ENCODE measurements at places on chromosomes 1 and 21.

DNA sequence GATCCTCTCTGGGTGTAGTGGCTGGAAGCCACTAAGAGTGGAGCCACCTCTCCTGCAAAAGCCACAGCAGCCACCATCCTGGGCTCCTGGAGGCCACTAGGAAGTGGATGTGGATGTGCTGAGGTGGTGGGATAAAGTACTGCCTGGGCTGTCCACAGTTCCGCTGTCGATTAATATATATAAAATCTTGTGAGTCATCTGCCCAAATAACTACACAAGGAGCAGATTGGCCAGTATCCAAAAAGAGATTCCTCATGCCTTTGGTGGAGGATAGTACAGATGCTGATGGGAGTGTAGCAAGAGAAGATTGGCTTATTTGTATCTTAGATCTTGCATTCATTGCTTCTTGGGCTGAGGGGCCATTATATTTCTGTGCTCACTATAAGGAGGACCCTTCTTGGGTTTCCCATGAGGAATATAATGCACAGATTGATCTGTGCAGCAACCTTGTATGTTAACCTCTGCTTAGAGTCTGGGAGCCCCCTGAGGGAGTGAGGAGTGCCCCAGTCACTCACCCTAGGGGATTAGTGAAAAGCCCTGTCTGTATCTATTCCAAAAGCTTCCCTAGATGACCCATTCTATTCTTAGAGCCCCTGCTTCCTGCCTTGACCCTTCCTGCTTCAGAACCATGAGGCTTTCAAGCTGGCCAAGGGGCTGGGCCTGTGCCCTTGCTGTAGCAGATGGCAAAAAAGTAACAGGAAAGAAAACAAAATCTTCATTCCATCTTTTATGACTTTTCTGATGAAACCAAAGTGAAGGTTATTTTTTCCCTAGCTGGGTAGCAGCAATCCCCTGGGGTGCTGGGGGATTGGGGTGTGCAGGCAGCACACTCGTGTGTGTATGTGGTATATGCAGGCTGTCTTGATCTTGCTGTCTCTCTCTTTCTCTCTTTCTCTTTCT is 31.7 kb downstream of the RCSD1 start:
- DNase-seq, result no peak

DNA sequence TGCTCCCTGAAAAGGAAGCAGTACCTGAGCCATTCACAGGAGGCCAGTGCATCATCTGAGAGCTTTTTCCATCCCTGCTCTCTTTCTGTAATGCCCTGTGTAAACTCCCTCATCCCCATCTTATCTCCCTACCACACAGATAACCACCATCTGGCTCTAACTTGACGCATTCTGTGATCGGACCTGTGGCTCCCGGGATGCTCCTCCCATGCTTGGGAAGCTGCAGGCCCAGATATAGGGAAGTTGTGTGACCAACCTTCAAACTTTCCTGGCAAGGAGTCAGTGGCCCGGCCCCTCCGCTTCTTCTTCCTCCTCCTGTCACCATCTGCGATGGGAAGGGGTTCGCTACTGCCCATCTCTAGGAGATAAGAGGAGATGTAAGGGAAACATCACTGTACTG is 21.1 kb downstream of the MKNK1 start:
- DNase-seq, result peak; percentile 56

GRCh38 chr1:93773049-93773838 is 91.6 kb upstream of the BCAR3 start:
- no peak for DNase-seq

DNA sequence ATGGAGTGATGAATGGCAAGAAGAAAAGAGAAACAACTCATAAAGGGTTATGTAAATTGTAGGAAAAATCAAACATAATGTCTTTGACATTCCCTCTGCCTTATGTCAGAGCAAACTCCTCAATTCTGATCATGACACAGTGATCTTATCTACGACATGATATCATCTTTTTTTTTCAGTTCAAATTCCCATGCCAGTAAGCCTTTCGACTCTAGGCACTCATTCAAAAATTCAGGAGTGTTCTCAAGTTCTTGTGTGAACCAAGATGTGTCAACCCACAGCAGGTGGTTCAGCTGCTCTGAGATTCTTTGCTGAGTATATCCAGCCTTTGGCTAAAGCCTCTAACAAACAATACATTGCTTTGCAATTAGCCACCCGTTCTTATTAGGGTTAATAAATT is 97.1 kb upstream of the ESRRG start:
- peak; percentile 59 for DNase-seq

DNA sequence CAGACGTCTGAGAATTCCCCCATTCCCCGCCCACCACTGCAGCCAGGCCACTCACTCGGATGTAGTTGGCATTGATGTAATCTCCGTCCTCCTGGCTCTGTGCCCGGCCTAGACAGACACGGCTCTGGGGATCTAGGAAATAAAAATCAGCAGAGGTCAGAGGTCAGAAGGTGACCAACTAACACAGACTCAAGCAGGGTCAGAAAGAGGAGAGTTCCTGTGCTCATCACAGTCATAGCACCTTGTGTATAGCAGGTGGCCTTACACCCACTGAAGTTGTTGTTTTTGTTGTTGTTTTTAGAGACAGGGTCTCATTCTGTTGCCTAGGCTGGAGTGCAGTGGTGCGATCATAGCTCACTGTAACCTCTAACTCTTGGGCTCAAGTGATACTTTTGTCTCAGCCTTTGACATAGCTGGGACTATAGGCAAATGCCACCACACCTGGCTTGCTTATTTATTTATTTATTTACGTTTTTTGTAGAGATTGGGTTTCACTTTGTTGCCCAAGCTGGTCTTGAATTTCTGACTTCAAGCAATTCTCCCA is 4.9 kb downstream of the PTPN7 start:
- no peak for DNase-seq

- DNase-seq, result peak; percentile 68
Measured at GRCh38 chr1:36528361-36529349, 45.9 kb upstream of the CSF3R start.

DNA sequence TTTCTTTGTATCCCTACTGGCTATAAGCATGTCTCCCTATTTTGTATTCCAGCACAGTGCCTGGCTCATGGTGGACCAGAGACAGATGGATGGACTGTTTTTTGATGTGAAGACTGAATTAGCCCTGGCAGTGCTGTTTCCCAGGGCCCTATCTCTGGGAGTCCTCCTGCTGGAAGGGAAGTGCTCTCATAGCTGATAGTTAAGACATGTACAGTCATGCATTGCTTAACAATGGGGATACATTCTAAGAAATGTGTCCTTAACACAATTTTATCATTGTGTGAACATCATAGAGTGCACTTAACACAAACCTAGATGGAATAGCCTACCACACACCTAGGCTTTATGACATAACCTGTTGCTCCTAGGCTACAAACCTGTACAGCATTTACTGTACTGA is 21.1 kb downstream of the TLCD4 start:
- no peak for DNase-seq
